Stimulated activated CD8-positive, alpha-beta memory T cell treated with anti-CD3 and anti-CD28 coated beads, Interleukin-4, amount 100 ng/mL, for 1 hour (primary cell): ENCODE measurements at places on chromosomes 4 and X.

- no peak for DNase-seq
Observed at GRCh38 chr4:77177199-77177598, 20.2 kb downstream of the CCNG2 start.

DNA sequence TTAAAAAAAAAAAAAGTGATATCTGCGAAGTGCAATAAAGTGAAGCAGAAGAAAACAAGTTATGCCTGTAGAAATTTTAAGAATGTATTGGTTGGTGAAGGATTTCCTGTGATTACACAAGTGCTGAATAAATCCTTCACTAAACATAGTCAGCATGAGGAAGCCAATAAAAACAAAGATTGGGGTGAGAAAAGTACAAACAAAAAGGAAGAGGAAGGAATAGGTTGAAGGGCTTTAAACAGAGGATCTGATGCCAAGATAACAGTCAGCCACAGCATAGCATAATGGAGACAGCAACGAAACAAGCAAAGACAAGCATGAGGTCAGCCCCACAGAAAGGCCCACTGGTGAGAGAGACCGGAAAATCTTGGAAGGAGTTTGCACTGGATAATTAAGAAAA lies 372.2 kb downstream of the ADAM29 start:
- DNase-seq, result no peak

DNA sequence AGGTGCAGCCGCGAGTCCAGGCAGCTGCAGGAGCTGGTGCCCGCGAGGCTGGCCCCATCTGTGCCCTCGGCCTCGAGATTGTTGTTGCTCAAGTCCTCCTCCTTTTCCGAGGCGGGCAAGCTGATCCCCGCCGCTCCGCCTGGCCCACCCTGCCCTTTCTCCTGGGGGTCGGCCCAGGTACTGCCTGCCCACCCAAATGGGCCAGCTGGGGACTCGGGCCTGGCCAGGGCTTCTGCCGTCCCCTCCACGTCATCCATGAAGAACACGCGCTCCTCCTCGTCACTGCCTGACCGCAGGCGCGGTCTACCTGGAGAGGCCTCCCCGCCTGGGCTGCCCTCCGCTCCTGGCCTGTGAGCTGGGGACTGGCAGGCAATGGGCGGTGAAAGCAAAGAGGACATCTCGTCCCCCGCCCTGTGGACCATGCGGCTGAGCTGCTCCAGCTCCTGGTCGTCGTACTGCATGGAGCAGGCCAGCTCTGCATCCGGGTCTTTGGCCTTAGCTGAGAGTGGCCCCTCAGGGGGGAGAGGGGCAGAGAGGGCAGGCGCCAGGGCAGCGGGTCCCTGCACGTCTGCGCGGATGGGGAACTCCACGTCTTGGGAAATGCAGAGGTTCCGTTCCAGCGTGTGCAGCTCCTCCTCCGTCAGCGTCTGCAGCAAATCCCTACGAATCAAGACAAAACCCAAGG lies 43.1 kb upstream of the MXD4 start:
- no peak for DNase-seq

DNA sequence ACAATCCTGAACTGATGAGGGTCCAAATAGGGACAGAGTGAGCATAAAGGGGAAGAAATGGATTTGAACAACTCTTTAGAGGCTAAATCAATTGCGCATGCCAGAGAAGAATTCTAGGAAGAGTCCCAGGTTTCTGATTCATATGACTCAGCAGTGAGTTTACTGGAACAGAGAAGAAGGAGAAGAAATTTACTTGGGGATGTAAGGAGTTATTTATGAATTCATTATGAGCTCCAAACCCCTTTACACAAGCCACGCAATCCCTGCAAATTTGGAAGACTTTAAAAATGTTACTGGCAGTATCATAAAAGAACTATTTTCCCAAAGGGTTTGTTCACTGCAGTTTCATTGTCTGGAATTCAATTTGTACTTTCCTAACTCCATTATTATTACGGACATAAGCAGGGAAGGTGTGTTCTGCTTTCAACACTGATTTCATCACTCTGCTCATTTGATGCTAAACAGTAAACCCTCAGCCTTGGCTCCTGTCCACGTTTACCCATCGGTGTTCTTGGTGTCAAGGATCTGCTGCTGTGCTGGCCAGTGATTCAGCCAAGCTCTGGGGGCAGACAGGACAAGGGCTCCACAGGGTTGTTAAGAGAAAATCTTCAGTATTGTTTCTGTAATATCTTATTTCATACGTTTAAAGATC lies 273.7 kb downstream of the HNRNPD start:
- no peak for DNase-seq

DNA sequence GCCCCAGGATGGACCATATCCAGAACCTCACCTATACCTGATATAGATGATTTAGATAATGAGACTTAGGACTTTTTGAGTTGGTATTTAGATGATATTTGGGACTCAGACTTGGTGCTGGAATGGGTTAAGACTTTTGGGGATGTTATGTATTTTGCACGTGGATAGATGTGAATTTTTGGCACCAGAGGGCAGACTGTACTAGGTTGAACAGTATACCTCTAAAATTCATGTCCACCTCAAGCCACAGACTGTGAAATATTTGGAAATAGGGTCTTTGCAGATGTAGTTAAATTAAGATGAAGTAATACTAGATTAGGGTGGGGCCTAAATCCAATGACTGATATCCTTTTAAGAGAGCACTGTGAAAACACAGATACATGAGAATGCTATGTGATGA lies 15.6 kb downstream of the RBM41 start:
- DNase-seq, result no peak

GRCh38 chr4:187236209-187236890 lies 512.7 kb upstream of the FAT1 start:
- no peak for DNase-seq

DNA sequence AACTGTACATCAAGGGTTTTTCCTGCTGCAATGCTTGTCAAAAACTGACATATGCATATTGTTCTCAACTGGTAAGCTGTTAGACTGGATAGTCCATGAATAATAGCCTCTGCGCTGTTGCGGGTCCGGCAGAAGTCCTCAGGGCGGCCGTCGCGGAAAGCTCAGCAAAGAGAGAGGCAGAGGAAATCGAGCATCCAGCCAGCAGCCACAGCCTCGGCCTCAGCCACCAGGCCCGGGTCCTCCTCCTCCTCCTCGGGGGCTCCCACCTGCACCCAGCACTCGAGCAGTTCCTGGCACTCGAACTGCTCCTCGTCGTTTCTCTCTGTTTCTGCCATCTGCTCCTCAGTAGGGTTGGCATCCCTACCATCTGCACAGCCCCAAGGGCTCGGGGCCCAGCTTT lies 53.7 kb downstream of the UPRT start:
- no peak for DNase-seq

- peak; percentile 24 for DNase-seq
Observed at GRCh38 chr4:147707892-147708672, 23.8 kb upstream of the ARHGAP10 start.

DNA sequence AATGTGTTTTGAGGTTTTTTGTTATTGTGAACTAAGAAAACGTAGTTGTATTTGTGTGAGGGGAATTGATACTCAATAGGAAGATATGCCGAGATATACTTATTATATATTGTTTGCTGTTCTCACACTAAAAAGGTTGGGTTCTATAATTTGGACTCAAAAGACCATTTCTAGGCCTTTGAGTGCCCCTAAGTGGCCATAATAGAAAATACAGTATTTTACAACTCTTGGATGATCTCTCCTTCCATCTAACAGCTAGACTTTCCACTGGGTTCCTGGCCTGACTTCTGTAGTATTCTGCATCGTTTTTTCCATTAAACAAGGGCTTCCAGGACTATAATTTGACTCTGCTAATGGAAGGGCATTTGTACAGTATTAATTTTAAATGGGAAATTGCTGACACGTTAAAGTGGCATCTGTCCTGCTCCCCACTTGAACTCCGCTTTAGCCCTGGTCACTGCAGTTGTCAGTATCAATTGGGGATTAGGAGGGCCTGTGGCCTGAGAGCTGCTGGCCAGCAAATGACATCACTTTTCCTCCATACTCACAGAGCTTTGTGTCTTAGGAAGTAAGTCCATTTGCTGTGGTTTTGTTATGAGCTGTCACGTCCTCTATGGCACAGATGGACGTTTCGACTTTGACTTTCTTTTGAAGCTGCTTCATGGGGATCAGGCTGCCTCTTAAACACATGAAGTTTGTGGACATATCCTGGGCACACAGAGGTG lies 176.9 kb downstream of the SLIT2 start:
- no peak for DNase-seq

DNA sequence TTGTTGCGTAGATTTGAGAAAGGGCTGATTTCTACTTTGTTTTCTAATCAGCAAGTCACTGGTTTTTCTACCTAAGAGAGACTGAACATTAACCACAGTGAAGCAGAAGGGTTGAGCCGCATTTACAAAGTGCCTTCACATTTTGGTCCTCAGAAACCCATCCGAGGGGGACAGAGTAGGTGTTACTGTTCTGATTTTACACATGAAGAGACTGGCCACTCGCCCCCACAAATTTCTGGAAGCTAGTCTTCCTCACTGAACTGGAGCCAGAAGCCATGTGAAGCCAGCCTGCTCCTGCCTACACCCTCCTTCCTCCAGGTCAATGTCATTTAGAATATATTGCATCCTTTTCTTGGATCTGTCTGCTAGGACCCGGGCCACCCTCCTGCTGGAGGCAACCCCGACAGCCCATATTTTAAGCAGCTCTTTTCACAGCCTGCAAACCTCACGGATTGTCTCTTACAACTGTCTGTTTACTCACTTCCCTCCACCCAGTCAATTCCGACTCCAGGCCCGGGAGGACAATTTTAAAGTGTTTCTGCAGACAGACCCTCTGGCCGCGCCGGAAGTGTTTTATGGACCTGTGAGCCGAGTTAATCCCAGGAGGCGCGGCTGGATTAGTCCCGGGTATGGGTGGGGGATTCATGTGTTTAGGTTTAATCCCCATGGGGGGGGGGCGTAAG lies 73.2 kb upstream of the BCOR start:
- DNase-seq, result no peak

GRCh38 chr4:41546638-41547037 lies 8.7 kb downstream of the LIMCH1 start:
- no peak for DNase-seq

GRCh38 chrX:125544031-125544660 lies 224.5 kb downstream of the TEX13C start:
- no peak for DNase-seq

- DNase-seq, result no peak
Observed at GRCh38 chrX:44569122-44569521, 26.5 kb upstream of the FUNDC1 start.

DNA sequence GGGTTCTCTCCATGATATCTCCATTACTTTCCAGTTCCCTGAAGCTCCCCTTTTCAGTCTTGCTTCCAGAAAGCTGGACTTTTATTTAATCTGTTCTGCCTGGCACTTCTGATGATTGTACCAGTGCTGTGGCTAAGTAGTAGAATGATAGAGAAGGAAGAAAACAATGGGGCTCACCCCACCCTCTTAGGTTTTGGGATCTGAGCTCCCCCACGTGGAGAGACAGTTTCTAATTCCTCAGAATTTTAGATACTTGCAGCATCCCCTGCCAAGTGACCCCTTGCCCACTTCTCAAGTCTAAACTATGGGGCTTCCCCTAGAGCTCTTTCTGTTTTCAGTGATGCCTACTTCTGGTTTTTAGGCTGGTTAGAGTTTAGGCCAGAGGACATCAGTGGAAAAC lies 73.9 kb downstream of the GC start:
- no peak for DNase-seq

- DNase-seq, result no peak
Observed at GRCh38 chrX:85114776-85115175, 111.1 kb downstream of the APOOL start.

DNA sequence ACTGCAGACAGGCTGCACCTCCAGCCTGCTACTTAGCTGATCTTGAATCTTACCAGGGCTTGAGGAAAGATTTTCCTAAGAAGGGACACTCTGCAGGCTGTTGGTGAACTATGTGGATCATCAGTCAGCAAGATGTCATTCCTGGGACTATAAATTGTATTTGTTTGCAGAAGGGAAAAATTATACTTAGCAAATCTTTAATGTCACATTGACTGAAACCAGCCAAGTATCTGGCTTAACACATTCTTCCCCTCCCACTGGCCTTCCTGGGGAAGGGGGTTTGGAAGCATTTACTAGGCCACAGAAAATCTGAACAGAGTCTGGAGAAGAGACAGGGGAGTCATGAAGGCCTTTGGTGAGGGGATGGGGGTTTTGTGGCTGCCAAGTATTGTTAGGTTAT lies 156.7 kb upstream of the EOLA2 start:
- no peak for DNase-seq

DNA sequence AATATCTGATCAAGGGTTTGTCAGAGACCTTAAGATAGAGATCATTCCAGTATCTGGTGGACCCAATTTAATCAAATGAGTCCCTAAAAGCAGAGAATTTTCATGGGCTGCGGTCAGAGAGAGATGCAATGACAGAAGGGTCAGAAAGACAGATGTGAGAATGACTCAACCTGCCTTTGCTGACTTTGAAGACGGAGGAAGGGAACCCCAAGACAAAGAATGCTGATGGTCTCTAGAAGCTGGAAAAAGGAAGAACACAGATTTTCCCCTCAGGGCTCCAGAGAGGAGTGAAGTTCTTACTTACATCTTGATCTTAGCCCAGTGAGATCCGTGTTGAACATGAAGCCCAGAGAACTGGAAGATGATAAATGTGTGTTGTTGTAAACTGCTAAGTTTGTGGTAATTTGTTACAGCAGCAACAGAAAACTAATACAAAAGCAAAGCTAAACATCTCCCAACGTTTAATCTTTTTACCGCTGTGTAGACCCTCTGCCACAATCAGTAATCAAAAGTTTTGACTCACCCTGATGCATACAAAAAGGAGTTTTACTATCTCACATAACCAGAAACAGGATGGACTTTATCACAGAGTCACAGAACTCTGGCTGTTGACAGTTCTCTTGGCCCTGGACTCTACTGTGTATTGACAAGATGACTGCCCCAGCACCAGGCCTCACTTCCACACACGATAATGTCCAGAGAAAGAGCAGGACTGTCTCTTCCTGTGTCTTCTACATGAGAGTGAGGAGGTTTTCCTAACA lies 70.2 kb upstream of the MAGEB2 start:
- DNase-seq, result no peak

DNA sequence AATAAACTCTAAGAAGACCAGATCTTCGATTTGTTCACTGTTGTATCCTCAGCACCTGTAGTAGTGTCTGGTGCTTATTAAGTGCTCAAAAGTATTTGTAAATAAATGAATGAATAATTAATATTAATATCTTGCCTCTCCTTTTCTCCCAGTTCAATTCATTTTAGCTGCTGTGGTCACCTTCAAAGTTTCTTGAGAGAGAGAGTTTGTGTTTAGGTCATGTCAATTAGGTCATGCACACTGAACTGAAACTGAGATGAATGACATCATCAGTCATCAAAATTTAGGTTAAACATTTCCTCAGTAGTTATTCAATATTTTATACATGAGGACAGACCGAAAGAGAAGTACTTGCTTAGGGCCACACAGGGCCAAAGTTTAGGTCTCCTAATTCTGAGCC lies 73.5 kb downstream of the ANXA3 start:
- no peak for DNase-seq
